T-helper 1 cell (primary cell): ENCODE measurements at places on chromosomes 2 and 18.

DNA sequence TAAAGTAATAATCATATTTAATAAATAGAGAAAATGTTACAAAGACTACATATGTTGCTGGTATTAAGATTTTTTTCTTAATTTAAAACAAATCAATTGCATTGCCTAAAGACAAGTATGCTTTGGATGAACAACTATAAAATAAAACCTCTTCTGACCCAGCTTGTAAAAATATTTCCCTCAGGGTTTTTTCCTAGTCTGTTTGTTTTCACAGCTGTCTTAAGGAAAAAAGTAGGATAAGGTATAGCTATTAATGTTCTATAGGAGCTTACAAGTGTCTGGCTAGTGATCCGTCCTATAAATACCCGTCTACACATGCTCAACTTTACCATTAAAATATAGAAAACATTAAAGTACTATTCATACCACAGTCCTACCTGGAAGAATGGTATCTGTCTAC is 97.1 kb downstream of the NOL10 start:
- DNase-seq = no peak

GRCh38 chr2:222946700-222947287 is 86.0 kb downstream of the ACSL3 start:
- DNase-seq = no peak

DNA sequence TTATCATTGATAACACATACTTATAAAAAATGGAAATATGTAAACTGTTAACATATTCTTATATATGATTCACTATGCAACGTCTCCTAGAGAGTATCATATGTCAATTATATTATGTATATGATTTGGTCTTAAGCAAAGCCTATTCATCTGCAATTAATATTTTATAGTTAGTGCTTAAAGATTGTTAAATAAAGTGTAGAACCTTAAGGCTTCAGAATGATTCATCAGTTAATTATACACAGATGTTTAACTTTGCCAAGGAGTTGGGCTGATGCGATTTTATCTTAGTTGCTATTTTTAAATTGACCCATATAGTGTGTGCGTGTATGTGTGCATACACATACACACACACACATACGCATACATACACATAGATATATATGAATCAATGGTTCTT is 323.1 kb downstream of the RBM43 start:
- DNase-seq = no peak

DNA sequence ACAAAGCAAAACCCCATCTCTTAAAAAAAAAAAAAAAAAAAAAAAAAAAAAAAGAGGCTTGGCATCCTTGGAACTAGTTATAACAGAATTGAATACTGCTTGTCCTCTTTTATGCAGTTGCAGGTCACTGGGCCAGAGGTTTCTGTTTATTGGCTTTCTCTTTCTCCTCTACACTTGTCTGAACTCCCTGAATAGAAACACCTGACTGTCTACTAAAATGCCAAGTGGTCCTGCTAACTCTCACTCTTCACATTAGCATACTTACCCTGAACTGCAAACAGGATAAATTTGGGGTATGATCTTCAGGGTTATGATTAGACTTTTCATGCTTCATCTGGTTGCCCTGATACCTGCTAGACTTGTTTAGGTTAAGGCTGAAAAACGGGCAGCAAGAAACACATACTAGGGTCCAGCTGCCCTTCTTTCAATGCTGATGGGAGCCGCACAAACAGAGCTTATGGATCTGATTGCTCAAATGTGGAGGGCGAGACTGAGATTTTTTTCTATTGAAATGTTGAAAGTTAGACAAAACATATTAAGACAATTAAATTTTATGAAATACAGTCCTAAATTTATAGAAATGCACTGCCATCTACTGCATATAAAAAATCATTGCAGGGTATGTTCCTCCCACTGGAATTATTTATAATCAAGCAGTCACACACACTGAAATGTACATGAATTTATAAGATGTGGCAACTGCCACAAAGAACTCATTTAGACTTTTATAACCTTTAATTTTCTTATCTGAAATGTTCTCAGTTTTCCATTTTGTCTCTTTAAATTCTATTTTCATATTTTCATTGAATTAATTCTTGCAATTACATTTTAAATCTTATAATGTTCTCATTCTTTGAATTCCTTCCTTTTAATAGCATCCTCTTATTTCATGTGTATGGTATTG is 40.8 kb downstream of the GTF3C3 start:
- DNase-seq = no peak

- DNase-seq = no peak
Observed at GRCh38 chr2:237388036-237388435, 25.9 kb downstream of the COL6A3 start.
